Activated CD8-positive, alpha-beta memory T cell treated with anti-CD3 and anti-CD28 coated beads for 4 hours (primary cell): ENCODE measurements at places on chromosomes 5 and 9.

DNA sequence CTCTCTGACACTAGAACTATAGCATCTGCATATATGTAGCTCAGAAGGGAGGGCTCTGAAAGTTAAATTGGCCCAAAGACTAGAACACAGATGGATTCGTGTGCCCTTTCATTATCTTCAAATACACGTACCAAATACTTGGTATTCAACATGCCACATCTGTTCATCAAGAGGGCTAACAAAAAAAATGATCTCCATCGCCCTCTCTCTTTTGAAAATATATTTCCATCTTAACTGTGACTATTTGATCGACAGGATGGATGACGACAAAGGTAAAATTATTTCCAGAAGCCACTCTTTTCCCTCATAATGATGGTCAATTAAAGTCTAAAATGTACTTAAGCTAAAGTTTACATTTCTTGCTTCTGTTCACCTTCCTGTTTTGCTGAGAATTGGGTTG lies 77.0 kb downstream of the SEMA6A start:
- DNase-seq = no peak

DNA sequence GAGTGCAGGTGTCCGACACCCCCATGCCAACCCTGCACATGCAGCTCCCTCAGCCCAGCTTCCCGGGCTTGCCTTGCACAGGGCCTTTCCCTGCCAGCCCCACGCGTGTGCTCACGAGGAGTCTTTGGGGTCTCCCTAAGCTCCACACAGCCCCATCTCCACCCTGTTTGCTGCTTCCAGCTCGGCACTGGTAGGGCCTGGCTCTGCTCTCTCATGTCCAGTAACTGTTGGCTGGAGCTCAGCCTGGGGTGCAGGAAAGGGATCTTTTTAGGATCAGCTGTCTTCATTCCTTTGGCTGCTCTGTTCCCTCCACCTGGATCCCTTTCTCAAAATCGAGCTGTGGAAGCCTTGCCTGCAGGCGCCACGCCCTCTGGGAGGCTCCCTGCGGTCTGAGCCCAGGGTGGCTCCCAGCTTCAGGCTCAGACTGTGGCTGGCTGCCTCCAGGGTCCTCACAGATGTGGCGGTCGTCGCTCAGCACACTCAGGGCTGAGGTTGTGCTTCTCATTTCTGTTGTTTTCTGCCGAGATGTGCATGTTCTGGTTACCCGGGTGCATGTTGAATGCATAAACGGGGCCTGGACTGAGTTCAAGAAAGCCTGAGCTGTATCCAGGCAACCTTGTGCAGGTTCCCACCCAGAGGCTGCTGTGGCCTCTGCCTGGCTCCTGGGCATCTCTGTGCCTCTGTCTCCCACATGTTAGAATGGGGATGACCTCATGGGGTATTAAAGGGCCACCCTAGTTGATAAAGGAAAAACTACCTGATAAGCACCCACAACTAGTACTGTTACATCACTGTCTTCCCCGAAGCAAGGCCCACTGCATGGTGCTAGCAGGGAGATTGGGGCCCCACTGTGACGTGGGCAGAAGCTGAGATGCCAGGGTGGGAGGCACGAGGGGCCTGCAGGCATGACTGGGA lies 4.3 kb downstream of the CACNA1B start:
- DNase-seq = no peak

GRCh38 chr5:68528821-68529273 lies 313.3 kb downstream of the PIK3R1 start:
- DNase-seq = no peak

DNA sequence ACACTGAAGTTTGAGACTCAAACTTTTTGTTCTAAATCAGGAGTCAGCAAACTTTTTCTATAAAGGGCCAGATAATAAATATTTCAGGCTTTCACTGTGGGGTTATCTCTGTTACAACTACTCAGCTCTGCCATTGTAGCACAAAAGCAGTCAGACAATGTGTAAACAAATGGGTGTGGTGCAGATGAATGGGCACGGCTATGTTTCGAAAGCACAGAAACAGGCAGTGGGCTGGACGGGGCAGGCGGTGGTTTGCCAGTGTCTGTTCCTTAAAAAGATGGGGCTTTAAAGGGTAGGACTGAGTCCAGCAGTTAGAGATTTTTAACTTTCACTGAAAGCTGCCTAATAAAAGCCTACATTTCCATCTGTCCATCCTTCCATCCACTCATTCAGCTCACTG lies 48.9 kb downstream of the PFDN1 start:
- no peak for DNase-seq

DNA sequence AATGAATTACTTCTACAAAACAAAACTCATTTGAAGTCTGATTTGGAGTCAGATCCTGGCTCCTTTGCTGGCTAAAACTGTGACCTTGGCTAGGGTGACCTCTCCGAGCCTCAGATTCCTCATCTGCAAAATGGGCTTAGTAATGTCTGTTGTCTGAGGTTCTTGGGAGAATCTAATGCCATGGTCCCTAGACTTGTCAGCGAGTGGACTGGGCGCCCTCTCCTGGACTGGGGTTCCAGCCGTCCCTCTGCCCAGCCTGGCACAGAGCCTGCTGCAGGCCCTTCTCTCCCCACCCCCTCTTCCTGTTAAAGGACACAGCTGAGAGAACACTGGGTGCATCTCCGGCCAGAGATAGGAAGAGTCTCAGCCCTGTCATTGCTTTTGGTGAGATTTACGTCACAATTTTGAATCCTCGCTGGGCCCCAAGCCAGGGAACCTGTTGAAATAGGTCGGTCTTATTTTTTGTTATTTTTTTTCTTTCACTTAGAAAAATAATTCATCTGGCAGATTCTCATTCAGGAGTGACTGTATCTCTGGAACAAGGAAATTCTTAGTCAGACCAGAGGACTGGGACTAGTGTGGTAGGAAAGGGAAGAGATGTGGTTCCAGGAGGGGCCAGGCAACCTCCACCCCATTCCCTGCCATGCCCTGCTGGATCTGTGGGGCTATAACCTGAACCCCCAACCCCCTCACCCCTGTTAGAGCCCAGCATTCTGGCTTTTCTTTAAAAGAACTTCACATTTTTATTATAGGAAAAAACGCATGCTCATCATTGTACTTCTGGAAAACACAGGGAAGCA lies 48.2 kb upstream of the RPL26L1 start:
- no peak for DNase-seq

DNA sequence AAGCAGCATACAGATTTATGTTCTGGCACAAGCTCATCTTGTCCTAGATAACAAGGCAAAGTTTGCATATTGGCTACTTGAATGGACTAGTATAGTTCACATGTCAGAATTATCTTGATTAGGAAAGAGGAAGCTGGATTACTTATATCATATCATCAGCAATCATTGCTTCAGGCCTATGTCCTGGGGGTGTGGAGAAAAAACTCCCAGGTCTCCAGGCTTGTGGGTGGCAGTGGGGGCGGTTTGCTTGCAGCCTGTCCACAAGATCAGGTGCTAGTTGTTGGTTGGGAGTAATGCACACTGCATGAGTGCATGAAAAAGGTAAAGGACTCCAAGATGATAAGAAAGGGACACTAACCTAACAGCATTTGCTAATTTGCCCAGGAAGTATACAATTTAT lies 326.4 kb upstream of the PDE4D start:
- DNase-seq = no peak

DNA sequence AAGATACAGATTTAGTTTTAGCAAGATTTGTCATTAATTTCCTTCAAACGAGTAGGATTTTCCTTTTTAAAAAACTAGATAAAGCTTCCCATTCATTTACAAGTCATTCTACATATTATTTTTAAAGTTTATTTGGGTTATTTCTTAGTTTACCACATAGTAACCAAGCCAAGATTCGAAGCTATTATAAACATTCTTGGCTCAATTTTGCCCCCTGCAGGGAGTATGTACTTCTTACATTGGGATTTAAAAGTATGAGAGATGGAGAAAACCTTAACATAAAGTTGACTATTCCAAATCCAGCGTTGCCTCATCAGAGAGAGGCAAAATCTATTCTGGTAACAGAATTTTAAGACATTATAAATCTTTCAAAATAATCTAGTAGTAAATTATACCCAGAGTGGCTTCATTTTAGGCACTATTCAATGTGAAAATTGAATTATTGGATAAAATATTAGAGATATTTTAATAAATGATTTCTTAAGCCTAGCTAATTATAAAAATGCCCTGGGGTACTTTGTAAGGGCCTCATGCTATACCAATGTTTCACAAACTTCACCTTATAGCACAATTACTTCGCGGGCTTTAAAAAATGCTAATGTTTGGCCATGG lies 39.1 kb downstream of the FBN2 start:
- no peak for DNase-seq

DNA sequence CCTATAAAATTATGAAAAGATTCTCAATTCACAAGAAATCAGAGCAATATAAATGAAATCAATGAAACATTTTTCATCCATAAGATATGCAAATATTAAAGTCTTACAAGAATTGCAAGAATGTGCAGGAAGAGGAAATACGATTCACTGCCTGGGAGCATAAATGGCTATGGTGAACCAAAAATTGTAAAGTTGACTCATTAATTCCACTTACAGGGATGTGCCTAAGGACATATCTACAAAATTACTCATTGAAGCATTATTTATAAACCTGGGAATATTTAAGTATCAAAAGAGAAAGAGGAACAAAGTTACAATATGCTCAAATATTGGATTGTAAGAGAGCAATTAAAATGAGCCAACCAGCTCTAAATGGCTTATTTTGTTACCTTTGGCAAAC lies 6.9 kb upstream of the NIPSNAP3A start:
- no peak for DNase-seq
